Stimulated activated CD8-positive, alpha-beta memory T cell treated with anti-CD3 and anti-CD28 coated beads, Interleukin-15, amount 100 ng/mL, for 1 hour (primary cell): ENCODE measurements at places on chromosomes 12 and 14.

GRCh38 chr12:75177997-75178396 is 31.6 kb downstream of the KCNC2 start:
- no peak for DNase-seq

- no peak for DNase-seq
Observed at GRCh38 chr12:120546050-120546386, 11.9 kb downstream of the RNF10 start.

GRCh38 chr14:79576424-79576823 is 634.9 kb downstream of the DIO2 start:
- no peak for DNase-seq

DNA sequence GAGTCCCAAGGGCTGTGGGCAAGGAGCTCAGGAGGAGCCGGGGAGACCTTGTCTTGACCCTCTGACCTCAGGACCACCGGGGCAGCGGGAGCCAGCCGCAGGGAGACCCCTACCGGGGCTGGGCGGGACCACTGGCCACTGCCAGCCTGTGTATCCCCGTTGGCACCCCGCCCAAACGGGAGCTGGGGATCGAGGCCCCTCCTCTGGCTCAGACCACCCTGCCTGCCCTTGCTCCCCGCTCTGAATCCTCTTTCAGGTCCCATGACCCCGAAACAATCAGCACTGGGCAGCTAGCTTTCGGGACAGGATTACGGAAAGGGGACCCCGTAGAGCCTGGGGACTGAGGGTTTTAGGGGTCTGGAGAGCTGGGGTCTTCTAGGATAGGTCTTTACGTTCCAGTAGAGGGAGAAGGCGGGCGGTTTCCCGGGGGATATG is 1.3 kb downstream of the GLI1 start:
- DNase-seq, result no peak

DNA sequence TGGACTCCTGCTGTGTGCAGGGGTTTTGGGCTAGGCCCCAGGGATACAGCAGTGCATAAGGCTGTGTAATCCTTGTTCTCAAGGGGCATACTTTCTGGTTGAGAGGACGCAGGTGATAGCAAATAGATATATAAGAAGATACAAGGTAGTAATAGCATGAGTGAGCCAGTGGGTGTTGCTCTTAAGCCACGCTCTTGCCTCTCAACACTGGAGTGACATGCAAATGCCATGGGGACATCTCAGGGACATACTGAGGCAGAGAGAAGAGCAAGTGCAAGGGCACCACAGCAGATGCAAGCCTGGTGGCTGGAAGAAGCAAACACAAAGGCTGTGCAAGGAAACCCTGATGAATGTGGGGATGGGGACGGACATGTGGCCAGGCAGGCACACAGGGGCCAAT is 223.3 kb downstream of the CHST11 start:
- DNase-seq, result no peak

GRCh38 chr14:56657604-56658003 is 78.0 kb downstream of the TMEM260 start:
- DNase-seq, result no peak

- no peak for DNase-seq
Observed at GRCh38 chr12:63496654-63497053, 171.6 kb downstream of the DPY19L2 start.

- no peak for DNase-seq
Observed at GRCh38 chr12:26264215-26264838, 69.0 kb downstream of the SSPN start.

DNA sequence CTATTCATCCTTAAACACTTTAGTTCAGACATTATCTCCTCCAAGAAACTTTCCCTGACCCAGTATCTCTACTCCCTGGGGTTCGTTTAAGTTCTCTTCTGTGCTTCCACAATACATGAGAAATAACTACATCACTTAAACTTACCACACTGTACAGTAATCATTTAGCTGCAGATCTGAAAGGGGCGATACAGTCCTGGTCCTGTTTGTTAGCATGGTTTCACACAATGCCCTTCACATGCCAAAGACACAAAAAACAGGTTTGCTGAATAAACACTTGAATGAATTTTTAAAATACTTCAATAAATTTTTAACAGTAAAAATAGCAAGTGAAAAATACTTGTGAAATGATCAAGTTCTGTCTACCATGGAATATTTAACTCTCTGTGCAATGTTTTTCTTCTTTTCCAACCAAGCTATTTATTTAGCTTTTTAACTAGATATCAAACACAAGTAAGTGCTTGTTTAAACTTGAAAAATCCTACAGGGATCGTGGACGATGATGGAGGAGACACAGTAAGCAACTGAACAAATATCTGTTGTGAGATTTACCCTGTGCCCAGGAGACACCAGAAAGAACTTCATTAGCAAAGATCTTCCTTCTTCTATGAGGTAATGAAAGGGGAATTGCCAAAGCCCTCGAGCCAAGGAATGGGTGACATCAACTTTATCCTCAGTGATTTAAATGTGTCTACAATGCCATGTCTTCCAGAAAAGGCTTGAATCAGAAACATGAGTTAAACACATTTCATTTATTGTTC is 255.6 kb upstream of the GRIP1 start:
- no peak for DNase-seq

GRCh38 chr14:46197856-46198255 is 453.7 kb downstream of the RPL10L start:
- DNase-seq, result no peak

GRCh38 chr14:70988452-70988851 is 81.2 kb downstream of the PCNX1 start:
- no peak for DNase-seq

DNA sequence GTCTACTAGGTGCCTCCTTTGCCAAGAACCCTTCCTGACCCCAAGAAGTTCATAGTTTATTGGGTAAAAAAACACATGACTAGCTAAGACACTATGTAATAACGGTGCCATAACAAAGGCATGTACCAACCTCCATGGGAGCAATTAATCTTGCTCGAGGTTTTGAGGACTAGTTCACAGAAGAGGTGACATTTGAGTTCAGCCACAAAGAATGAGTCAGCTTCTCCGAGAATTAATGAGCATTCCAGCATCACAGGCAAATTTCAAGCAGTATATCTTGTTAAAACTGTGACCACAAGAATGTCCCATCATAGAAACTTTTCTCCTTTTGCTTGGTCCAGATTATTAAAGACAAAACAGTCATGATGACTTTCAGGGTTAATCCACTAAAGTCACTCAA is 113.0 kb upstream of the RAP1B start:
- no peak for DNase-seq

DNA sequence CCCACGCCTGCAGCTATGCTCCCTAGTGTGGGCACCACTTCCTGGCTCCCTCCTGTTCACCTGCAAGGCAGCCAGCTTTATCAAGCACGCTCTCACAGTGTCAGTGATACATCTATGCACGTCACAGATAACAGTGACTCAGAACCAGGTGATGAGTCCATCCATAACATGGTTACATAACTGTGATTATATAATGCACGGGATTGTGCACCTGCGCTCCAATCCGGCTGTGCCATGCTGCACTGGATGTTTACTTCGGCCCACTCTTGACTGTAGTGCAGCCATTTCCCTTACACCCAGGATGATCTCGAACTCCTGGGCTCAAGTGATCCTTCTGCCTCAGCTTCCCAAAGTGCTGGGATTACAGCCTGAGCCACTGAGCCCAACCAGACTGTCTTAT is 38.4 kb upstream of the CEP83 start:
- DNase-seq, result no peak
